ENCODE measurements at places on chromosomes 5 and 9.
A peak's percentile ranks its signal among the peaks of the same experiment; 100 is the strongest.

DNA sequence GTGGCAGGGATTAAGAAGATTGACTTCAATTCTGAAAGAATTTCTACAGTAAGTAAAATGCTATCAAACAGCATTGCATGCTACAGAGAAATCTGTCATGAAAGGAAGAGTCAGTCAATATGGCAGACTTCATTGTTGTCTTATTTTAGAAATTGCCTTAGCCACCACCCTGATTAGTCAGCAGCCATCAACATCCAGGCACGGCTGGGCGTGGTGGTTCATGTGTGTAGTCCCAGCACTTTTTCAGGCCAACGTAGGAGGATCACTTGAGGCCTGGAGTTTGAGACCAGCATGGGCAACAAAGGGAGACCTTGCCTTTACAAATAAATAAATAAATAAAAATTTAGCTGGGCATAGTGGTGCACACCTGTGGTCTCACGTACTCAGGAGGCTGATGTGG is 46.6 kb downstream of the RMI1 start:
- DNase-seq: no peak

GRCh38 chr9:33731625-33732024 is 63.7 kb upstream of the PRSS3 start:
- DNase-seq: no peak

DNA sequence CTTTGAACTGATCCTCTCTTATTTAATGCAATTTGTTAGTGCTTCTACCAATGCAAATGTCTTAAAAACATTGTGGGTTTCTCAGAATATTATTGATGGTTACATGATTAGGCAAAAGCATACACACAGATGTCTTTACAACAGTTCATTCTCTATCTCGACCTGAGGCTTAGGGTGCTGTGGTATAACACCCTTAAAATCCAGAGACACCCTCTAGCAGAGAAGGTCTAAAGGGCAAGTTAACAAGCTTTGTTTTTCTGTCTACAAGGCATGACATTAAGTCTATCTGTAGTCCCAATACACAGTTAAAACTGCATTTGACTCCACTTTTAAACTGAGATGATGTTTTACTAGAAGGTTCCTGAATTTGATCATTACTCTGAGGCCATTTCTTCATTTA is 518.7 kb upstream of the MEF2C start:
- no peak for DNase-seq

DNA sequence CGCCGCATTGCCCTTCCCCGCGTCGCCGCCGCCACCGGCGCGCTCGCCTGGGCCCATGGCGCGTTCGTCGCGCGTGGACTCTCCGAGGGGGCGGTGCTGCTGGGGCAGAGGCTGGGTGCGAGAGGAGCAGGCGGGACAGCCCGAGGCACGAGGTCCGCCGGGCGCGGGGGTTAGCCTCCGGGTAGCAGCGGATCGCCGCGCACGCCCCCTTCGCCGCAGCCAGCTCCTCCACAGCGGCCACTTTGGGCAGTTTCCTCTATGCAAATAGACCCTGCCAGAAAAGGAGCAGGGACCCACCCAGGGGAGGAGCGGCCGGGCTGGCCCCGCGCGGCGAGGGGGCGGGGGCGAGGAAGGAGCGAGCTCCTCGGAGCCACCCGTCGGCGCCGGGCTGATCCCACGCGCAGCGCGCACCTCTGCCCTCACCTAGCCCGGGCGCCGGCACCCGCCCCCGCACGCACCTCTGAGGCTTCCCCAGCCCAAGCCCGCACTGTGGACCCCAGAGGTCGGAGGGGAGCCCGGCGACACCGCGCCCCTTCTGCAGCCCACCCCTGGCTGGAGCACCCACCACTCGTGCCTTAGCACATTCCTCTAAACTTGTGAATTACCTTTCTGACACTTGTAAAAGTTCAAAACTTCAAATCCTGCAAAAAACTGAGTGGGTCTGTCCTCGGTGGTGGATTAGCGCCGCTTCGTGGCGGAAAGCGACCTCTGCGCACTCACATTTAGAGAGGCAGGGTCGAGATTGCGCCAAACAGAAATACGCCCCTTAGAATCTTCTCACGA is at the start of gene COL23A1:
COL23A1 (minus strand) TSS at position 253 of the 783 bp plus-strand sequence.
- DNase-seq: peak; percentile 61

DNA sequence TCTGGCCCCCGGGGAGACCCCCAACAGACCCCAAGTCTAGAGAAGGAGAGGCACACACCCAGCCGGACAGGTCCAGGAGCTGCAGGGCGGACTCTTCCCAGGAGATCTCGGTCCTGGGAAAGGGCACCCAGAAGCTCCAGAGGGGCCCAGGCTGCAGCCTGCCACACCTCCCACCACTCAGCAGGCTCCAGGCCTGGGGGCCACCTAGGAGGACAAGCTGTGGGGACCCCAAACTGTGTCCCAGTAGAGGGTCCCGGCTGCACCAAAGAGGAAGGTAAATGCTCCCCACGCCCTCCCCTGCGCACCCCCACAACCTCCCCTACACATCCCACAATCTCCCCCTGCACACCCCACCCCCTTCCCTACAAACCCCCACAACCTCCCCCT is 48.5 kb downstream of the PLEKHG4B start:
- DNase-seq: no peak

DNA sequence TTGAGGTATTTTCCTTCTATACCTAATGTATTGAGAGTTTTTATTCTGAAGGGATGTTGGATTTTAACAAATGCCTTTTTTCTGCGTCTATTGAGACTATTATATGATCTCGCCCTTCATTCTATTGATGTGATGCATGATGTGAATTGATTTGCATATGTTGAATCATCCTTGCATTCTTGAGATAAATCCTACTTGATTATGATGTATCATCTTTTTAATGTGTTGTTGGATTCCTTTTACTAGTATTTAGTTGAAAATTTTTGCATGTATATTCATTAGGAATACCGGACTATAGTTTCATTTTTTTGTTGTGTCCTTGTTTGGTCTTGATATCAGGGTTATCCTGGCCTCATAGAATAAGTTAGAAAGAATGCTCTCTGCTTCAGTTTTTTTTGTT is 169.7 kb downstream of the NPR3 start:
- no peak for DNase-seq

- DNase-seq: no peak
Measured at GRCh38 chr9:74748966-74749365, 138.8 kb downstream of the TRPM6 start.

Measured in AG08395 (cell line).